NCI-H187 treated with DMSO at 0.1 percent for 48 hours (cell line): ENCODE measurements at places on chromosomes 1 and 21.

DNA sequence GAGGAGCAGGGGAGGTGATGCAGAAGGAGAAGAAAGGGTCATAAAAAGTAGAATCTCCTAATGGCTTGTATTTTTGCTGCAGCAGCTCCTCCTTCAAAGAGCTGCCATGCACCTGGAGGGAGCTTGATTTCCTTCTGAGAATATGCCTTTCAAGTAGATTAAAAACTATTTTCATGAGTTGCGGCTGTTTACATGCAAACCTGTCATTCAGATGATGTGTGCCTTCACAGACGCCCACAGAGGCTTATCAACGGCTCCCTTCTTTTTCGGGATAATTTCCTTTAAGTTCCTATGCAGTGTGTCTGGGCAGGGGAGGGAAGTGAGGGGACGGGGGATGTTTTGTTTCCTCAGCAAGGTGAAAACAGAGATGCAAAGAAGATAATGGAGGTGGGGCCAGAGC is 38.8 kb downstream of the TNR start:
- DNase-seq = no peak

DNA sequence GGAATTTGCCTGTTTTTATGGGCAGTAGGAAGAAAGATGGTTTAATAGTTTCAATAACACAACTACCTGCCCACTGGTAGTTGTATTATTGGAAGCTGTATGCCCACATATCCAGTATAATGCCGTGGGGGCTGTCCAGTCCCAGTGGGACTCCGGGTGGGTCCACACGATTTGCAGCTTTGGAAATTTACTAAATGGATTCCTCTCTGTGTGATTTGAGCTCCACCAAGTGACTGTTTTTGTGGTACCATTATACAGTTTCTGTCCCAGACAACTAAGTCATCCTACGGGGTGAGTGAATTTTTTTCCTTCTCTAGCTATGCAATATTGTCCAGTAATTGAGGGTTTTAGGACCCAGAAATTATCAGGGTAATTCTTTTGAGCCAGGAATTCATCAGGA is 86.8 kb downstream of the PLA2G4A start:
- no peak for DNase-seq

DNA sequence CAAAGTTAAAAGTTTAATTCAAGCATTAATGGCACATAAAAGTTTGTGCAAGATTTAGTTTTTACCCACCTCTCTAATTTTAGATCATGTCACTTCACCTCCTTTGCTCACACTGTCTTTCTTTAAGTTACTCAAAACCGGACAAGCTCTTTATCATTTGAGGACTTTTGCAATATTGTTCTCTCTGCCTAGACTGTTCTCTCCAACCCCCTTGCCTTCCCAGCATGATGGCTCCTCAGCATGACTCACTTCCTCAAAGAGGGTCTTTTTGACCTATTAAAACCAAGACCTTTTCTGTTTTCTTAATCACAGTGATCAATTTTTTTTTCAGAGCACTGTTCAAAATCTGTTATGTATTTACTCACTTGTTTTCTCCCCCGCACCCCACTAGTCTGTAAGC is 61.3 kb downstream of the XKR8 start:
- no peak for DNase-seq

DNA sequence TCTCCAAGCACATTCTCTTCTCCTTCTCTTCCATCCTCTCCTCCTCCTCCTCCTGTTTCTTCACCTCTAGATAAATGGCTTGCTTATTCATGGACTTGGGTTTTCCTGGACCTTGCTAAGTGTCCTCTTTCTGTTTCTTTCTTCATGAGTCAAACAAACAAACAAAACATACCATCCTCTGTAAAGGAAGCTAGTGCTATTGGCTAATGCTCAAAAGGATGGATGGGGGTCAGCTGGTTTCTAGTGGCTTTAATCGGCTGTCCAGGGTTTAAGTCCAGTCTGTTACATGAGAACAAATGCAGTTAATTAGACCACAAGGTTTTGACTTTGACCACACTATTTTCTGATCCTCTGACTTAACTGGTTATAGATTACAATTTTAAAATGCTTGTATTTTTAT is 83.8 kb upstream of the TSPAN2 start:
- DNase-seq = no peak

- no peak for DNase-seq
Measured at GRCh38 chr1:3588395-3588794, 22.9 kb downstream of the MEGF6 start.

DNA sequence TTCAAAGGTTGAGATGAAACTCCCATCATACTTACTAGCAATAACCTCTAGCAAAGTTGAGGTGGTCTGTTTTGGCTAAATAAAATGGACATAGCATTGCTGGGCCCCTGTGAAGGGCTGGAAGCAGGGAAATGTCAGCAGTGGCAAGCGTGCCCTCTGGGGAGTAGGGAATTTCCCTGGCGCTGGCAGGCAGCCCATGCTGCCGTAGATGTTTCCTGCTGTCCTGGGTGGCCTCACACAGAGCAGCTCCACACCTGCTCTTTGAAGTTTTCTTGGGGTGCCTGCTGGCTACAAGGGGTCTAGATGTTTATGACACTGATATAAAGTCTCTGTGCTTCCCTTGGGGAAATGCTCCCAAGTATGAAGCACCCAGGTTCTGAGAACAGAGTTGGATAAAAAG is 30.2 kb downstream of the ADARB1 start:
- DNase-seq = no peak

DNA sequence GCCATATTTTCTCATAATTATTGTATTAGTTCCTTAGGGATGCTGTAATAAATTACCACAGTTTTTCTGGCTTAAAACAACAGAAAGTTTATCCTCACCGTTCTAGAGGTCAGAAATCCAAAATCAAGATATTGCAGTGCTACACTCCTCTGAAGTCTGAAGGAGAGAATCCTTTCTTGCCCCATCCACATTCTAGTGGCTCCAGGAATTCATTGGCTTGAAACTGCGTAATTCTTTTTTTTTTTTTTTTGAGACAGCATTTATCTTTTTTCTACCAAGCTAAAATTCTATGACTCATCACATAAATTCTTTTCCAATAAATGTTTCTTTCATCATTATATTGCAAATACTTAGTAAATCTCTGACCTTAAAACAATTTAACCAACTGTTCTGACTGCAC is 451.0 kb upstream of the RGS18 start:
- DNase-seq = no peak

GRCh38 chr1:67601955-67602354 is 83.0 kb upstream of the GADD45A start:
- DNase-seq = no peak

DNA sequence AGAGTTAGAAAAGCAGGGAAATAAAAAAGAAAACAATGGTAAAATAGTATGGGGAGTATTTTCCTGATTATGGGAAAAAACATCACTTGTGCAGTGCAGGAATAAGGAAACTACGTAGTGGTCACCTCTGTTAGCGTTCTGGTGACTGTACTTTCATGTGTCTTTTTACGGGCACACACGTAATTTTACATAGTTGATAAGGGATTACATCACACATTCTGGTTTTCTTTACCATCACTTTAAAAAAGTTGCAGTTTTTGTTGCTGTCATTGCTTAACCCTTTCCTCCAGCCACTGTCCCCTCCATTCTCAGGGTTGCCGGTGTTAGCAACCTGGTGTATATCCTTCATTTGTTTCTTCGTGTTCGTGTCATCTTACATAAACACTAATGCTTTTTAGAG is 35.1 kb downstream of the CNIH3 start:
- no peak for DNase-seq
